ENCODE measurements at places on chromosomes 3 and 15. TPM values are rescaled to one million over a fixed set of nuclear protein-coding genes. Genes with fewer than 3 reads are reported as not detected.

Gene XYLB
- 2.4 TPM for total RNA-seq

Gene CNTN6
- total RNA-seq: not detected

Gene SEMA5B
- not detected for total RNA-seq

DNA sequence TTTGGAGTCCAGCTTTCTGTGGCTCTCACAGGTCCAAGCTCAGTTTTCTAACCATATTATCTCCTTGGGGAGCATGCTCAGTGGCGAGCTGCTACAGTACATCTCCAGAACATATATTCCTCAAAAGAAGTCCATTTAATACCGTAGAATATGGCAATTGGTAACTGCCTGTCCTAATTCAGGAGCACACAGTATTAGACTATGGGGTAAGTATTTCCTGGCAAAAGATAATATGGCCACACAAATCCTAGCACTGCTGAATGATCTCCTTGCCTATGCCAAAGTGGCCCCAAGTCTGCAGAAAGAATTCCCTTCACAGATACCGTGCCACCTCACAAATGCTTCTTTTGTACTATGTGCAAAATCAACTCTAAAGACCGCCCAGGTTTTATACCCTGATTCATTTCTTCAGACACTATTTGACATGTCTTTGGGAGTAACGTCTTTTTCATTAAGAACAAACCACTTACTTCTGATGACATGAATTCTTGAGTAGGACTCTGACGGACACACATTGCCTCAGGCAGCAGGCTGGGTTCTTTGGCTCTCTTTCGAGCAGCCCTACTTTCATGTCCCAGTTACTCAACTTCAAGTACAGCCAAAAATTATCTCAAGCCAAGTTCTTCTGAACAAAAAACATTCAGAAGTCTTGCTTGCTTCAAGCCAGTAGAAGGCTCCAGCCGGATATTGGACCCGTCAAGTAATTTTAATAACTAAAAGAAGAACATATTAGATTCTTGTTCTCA lies 368.3 kb upstream of the DCBLD2 start:
- ATAC-seq: peak; percentile 81

GRCh38 chr3:140377644-140378043 lies 300.2 kb upstream of the TRIM42 start:
- no peak for ATAC-seq

GRCh38 chr3:127789990-127790881 lies 32.1 kb downstream of the MGLL start:
- ATAC-seq: no peak

Gene ERICH6
- total RNA-seq: not detected
